NCI-H82 (cell line): ENCODE measurements at places on chromosomes 1 and 21.

- DNase-seq = peak; percentile 71
Measured at GRCh38 chr1:116667078-116667574, 407 bp downstream of the IGSF3 start.

- no peak for DNase-seq
Measured at GRCh38 chr1:217140041-217140901, 417.0 kb upstream of the ESRRG start.

DNA sequence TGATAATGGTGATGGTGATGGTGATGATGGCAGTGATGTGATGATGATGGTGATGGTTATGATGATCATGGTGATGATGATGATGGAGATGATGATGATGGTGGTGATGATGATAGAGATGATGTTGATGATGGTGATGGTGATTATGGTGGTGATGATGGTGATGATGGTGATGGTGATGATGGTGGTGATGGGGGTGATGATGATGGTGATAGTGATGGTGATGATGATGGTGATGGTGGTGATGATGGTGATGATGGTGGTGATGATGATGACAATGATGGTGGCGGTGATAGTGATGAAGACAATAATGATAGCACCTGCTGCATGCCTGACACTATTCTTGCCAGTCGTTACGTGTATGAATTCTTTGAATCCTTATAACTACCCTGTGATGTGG is 317.9 kb upstream of the AJAP1 start:
- no peak for DNase-seq

GRCh38 chr1:193974286-193974798 is 787.9 kb upstream of the B3GALT2 start:
- no peak for DNase-seq

- DNase-seq = no peak
Measured at GRCh38 chr1:192983349-192983980, 75.7 kb downstream of the UCHL5 start.

DNA sequence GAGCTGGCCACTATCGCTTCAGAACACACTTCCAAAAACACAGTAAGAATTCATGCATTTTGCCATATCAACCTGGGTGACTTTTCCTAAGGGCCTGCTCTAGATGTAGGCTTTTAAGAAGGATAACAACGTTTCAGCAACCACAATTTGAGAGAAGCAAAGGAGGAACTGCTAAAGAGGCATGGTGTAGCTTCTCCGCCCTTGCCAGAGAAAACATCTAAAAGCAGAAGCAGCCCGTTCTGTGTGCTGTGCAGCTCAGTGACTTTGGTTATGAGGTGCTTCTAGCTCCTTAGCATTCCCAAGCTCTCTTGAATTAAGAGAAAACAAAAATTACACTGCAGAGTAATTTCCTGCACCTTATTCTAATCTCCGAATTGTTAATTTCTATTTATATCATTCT is 2.7 kb downstream of the PER3 start:
- DNase-seq = no peak
